Activated CD8-positive, alpha-beta memory T cell treated with anti-CD3 and anti-CD28 coated beads for 1 hour (primary cell): ENCODE measurements at places on chromosomes 6 and 20.

DNA sequence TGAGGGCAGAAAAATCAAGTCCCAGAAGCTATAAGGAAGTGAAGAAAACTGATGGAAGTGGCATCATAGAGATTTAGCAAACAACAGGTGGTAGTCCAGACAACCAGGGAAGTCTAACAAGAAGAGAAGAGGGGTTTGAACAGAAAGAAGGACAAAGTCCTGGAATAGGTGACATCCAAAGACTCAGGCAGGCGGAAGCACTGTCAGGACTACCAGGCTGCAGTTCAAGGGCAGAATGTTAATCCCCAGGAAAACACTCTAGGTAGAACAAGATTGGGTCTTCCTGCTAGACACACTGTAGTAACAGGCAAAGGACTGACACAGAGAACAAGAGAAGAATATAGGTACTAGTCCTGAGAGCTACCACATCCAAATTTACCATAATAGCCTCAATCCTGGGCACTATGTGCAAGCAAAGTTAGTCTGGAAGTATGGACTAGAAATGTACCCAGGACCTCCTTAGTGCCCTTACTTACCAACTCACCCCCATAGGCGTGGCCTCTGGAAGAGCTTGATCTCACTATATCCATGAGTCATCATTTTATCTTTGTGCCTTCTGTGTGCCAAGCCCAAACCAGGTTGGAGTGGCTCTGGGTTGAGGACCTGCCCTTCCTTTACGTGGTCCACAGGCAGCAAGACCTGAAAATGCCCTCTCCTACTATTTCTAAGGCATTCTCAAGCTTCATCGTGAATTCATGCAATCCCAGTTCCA lies 2.2 kb upstream of the EPB41L2 start:
- DNase-seq, result no peak

DNA sequence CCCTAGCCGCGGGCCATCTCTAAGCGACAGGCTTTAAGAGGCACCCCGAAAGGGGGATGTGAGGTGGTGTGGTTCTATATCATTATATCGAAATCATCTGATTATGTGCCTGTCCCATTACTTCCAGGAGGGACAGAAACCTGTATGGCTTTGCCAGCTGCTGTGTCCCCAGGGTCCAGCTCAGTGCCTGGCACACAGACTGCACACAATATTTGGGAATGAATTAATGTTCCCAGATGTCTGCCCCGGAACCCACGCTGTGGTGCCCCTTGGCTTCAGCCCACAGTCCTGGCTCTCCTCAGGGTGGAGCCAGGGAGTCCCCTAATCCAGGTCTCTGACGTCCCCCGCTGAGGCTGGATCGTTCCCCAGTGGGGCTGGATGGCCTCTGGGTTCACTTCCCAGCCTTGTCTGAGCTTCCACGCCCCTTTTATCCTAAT lies 8.9 kb upstream of the AHCY start:
- DNase-seq, result no peak

- no peak for DNase-seq
These were observed 58.7 kb upstream of the RNF24 start for GRCh38 chr20:4073852-4074741.

- no peak for DNase-seq
These were observed 504.3 kb upstream of the SLC35B3 start for GRCh38 chr6:8939615-8940014.

GRCh38 chr6:83065511-83066192 lies at the start of gene UBE3D:
TSS of gene UBE3D (minus strand) at chr6:83065841. CDS start at chr6:83065718, 123 bp downstream.
- DNase-seq, result peak; percentile 94

GRCh38 chr6:119324718-119325117 lies 24.8 kb downstream of the MAN1A1 start:
- DNase-seq, result no peak

GRCh38 chr6:138331984-138332383 lies 45.7 kb upstream of the SMIM28 start:
- no peak for DNase-seq

DNA sequence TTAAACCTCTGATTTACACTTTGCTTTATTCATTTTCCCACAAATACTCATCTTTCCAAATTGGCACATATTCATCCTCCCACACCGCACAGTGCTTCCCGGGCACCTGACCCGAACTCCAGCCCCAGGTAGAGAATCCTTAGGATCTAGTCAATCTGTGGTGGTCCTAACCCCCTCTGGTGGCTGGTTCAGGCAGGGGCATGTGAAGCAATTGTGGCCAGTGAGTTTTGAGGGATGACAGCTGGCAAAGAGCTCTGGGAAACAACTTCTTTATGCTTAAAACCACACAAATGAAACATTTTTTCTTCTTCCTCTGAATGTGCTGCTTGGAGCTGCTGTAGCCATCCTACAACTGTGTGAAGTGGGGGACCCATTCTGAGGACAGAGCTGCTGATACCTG lies 54.7 kb downstream of the ELOVL5 start:
- DNase-seq, result no peak

- no peak for DNase-seq
These were observed 41.5 kb upstream of the SRF start for GRCh38 chr6:43129434-43130194.

- DNase-seq, result no peak
These were observed 31.8 kb upstream of the APCDD1L start for GRCh38 chr20:58546756-58547622.

- DNase-seq, result no peak
These were observed 31.8 kb downstream of the KCNG1 start for GRCh38 chr20:50991076-50991475.

GRCh38 chr6:33959329-33959651 lies 155.5 kb upstream of the MLN start:
- DNase-seq, result no peak

- no peak for DNase-seq
These were observed 249.7 kb downstream of the TTLL2 start for GRCh38 chr6:167574431-167575151.

- no peak for DNase-seq
These were observed 18.1 kb downstream of the PTPRA start for GRCh38 chr20:2891343-2891742.

GRCh38 chr6:1254326-1254725 lies 57.6 kb upstream of the FOXQ1 start:
- no peak for DNase-seq

DNA sequence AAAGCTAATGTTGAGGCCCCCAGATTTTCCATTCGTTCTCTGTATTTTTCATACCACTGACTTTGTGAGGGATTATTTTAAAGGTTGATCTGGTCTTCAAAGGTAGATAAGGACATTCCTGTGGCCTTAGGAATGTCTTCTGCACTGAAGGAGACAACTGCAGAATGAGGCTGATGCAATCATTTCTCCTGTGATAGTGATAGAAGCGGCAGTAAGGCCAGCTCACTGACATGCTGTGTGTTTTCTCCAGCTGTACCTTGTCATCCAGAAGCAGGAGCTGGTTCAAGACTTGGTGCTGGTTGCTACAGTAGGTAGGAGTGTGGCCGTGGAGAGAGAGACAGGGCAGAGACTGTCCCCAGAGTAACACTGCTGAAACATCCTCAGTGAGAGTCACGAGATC lies 53.8 kb downstream of the DCBLD1 start:
- no peak for DNase-seq

DNA sequence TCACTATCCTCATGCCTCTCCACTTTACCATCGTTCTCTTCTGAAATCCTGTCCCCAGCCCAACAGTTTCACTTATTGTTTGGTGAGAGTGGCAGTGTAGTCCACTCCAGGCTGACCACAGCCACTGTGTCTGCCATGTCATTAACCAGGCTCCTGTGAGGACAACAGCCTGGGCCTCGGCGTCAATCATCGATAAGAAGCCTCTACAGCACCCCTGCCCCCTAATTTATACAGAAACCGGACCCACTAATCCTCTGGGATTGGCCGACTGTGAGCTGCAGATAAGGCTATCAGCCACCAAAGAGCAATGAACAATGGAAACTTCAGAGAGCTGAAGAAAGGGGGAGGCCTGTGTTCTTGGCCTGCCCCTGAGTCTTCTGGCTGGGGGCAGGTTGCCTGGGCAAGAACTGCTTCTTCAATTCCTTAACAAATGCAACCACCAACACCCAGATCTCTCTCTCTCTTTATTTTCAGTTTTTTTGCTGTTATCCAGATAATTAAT lies 3.4 kb downstream of the EGFL8 start:
- DNase-seq, result no peak

GRCh38 chr6:2576499-2576898 lies 174.2 kb downstream of the MYLK4 start:
- DNase-seq, result no peak

DNA sequence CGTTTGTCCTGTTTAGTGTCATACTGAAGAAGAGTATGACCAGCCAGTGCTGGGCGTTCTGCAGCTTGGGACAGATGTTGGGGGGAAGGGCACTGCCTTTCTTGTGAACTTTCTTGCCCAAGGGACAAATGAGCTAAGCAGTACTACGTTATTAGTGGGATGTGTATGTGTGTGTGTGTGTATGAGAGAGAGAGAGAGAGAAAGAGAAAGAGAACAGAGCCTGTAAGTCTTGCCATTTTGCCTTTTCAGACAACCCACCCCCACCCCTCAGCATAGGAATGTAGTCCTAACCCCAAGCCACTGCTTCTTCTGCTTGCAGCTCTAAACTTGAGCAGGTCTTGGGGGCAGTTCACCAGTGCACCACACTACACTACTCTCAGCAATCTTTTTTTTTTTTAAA lies 45.5 kb downstream of the E2F3 start:
- DNase-seq, result no peak

DNA sequence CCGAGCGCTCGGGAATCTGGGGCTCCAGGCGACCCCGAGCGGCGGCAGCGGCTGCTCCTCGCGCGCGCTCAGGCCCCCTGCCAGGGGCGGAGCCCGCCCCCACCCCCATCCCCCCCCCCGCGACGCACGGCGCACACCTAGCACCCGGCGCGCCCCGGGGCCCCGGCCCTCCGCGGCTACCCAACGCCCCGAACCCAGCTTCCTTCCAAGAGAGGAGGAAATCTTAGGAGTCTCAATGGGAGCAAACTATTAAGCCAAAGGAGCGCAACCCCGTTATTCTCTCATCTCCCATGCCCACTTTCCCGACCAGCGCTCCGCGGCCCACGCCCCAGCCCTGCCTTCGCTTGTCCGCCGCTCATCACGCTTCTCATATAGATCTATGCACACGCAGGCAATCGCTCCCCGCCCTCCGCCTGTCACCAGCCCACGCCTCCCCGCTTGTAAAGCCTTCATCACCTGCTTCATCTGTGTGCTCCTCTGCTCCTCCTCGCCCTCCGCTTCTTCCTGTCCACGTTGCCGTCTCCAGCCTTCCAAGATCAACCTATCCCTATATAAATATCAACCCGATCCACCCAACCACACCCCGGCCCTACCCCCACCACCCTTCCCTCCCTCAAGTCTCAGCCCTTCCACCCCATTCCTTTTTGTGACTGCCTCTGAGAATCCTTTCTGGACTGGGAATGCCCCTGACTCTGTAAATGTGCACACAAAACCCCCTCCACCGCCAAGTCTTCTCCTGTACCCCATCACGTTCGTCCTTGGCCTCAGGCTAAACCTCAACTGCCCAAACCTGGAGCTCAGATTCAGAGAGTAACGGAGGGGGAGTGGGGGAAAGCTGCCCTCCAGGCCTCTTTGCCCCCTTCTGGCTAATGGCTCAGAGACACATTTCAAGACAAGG lies at the start of gene DLK2:
Gene DLK2, minus strand, starts transcription at position 18 of the 898 bp plus-strand sequence. CDS start 723 bp downstream, outside the sequence.
- peak; percentile 29 for DNase-seq

GRCh38 chr6:13273931-13274706 lies 54.2 kb downstream of the TBC1D7 start:
- DNase-seq, result peak; percentile 23

GRCh38 chr20:14178528-14178927 lies 158.9 kb downstream of the FLRT3 start:
- DNase-seq, result no peak

DNA sequence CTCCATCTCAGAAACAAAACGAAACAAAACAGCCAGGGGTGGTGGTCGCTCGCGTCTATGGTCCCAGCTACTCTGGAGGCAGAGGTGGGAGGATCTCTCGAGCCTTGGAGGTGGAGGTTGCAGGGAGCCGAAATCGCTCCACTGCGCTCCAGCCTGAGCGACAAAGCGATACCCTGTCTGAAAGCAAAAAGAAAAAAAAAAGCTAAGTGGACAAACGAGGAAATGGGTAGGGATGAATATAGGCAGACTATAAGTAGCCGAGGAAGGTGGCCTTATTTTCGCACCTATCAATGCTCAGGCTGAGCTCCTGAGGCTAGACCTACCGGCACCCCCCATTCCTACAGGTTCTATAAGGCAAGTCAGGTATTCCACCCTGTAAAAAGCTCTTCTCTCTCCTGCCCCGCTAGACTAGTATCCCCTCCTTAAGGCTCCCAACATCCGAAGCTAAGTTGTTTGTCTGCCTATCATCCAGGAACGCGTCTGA lies 650 bp upstream of the CASP8AP2 start:
- no peak for DNase-seq

DNA sequence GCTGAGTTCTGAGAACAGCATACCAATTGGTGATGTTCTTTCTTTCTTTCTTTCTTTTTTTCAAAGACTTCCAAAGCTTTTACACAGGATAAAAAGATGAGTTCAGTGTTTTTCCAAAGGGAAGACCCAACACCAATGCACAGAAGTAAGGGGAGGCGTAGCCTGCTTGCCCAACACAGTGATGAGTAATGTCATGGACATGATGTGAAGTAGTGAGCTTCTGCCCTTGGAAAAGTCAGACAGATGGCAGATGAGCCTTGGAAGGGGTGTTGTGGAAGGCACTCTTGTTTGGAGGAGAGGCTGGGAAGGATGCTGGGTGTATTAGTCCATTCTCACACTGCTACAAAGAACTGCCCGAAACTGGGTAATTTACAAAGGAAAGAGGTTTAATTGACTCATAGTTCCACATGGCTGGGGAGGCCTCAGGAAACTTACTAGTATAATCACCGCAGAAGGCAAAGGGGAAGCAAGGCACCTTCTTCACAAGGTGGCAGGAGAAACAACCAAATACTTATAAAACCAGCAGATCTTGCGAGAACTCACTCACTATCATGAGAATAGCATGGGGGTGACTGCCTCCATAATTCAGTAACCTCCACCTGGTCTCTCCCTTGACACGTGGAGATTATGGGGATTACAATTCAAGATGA lies 12.6 kb downstream of the LRP11 start:
- no peak for DNase-seq

DNA sequence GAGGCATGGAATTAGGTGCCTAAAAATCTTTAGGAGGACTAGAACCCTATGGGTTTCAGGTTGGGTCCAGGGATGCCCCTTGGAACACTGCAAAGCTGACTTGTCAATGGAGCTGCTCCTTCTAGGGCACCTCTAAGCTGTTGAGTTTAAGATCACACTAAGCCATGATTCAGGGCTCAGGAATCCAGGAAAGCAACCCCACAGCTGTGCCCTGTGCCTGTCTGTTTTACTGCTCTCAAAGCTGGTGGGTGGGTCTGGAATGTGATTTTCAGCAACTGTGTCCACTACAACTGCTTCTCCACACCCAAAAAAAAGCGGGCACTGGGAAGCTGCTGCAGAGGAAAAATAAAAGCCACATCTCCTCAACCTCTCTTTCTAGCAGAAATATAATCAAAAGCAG lies 310.4 kb upstream of the MOCS1 start:
- no peak for DNase-seq
